Activated naive CD4-positive, alpha-beta T cell treated with anti-CD3 and anti-CD28 coated beads, Interleukin-2, amount 10 ng/mL, durations not matched to agents 7 days and 5 days (primary cell): ENCODE measurements at places on chromosomes 7 and 10.

DNA sequence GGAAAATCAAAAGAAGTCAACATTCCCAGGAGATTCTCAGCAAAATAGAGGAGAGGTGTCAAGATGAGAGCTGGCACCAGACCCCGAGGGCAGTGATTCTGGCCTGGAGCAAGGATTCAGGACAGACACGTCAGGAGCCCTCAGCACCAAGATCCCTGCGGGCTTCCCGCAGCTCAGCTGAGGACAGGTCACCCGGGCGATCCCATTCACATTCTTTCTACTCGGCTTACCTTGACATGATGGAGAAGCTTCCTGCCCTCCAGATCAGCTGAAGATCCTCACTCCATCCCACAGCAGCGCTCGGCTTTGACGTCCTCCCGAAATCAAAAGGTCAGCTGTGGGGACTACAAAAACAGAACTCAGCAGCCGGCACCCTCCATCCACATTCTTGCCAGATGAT, 139.1 kb downstream of the DLG5 start:
- H3K36me3 ChIP-seq: no peaks in the 10 kb centered on the region
- no peaks in the 10 kb centered on the region for H3K4me1 ChIP-seq
- no peak overlapping the region for H3K27ac ChIP-seq

GRCh38 chr10:67770537-67770936, 67.5 kb downstream of the DNAJC12 start:
- H3K27ac ChIP-seq: no peak overlapping the region
- H3K4me3 ChIP-seq: no peak overlapping the region
- H3K36me3 ChIP-seq: no peaks in the 10 kb centered on the region

DNA sequence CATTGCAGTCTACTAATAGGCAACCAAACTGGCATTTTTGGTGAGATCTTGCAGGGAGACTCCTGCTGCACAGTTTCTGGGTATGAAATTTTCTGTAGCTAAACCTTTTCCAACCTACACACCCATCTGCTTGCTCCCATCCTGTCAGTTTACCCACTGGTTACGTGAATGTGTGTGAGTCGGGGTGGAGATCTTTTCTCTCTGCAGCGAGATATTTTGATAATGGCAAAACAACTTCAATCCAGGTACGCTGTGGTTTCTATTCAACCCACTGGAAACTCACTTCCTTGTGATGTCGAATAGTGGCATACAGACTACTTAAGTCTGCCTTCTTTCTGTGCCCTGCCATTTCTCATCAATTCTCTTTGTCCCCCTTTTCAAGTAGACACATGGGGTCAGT, 4.5 kb downstream of the PLEKHA1 start:
- H3K4me1 ChIP-seq: peaks cover 34% of the 10 kb centered on the region
- DNase-seq: no peak
- peaks cover 9% of the 10 kb centered on the region for H3K27me3 ChIP-seq
- H3K4me3 ChIP-seq: no peak overlapping the region

DNA sequence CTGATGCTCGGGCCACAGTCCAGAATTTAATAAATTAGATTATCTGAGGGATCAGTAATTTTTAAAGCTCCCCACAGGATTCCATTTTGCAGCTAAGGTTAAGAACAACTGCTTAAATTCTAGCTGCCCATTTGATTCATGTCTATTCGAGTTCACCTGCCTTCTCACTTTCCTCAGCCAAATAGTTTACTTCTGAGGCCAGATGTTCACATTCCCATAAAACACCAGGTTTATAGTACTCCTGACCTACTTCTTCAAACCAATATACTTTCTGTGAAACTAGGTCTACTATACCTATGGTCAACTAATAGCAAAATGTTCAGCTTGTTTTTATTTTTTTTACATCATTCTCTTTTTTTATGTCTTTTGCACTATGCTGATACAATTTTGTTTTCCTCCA, 86.3 kb downstream of the GPR158 start:
- no peak overlapping the region for H3K27ac ChIP-seq
- H3K27me3 ChIP-seq: no peaks in the 10 kb centered on the region
- H3K36me3 ChIP-seq: no peaks in the 10 kb centered on the region
- no peak for DNase-seq
- H3K4me3 ChIP-seq: no peak overlapping the region

DNA sequence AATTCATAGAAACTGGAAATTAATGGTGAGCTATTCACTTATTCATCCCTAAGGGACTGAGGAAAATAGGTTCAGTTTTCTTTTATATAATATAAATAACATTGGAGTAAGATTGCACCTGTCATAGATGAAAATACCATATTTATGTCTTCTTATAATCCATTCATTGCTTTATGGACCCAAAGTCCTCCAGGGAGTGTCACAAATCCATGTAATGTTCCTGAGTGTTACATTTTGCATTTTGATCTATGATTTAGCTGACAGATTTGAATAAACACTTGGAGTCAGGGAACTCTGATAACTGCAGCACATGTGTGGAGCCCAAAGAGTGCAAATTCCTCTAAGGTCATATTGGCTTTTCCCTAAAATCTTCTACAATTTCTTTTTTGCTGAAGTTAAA, 484.3 kb downstream of the MDFIC start:
- no peak overlapping the region for H3K27ac ChIP-seq
- H3K36me3 ChIP-seq: no peaks in the 10 kb centered on the region
- no peak for DNase-seq
- H3K4me3 ChIP-seq: no peak overlapping the region
- H3K27me3 ChIP-seq: no peaks in the 10 kb centered on the region

DNA sequence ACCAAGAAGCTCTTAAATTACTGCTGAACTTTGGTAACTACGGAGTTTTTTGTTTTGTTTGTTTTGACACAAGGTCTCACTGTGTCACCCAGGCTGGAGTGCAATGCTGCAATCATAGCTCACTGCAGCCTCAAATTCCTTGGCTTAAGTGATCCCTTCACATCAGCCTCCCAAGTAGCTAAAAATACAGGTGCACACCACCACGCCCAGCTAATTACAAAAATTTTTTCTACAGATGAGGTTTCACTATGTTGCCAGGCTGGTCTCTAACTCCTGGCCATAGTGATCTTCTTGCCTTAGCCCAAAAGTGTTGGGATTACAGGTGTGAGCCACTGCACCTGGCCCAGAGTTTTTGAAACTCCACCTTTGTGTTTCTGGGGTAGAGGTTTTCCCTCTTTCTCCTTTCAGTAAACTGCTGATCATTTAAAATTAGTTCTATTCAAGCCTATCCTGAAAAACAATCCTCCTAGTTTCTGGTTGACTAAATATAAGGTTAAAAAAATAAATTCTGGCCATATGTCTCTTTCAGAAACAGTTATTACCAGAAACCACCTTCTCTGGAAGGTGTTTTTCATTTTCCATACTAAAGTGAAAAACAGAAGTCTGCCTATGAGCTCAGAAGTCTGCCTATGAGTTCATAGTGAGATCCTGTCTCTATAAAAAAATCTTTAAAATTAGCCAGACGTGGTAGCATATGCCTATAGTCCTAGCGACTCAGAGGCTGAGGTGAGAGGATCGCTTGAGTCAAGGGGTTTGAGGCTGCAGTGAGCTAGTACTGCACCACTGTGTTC, 63.9 kb downstream of the VOPP1 start:
- DNase-seq: no peak
- H3K27me3 ChIP-seq: no peaks in the 10 kb centered on the region
- no peak overlapping the region for H3K4me3 ChIP-seq
- H3K4me1 ChIP-seq: peaks cover 34% of the 10 kb centered on the region

GRCh38 chr10:111445667-111446066, 368.8 kb downstream of the ADRA2A start:
- H3K4me3 ChIP-seq: no peak overlapping the region
- H3K36me3 ChIP-seq: no peaks in the 10 kb centered on the region
- H3K27me3 ChIP-seq: no peaks in the 10 kb centered on the region
- H3K27ac ChIP-seq: no peak overlapping the region
- H3K4me1 ChIP-seq: no peaks in the 10 kb centered on the region

- DNase-seq: no peak
- no peaks in the 10 kb centered on the region for H3K27me3 ChIP-seq
- no peaks in the 10 kb centered on the region for H3K36me3 ChIP-seq
- no peak overlapping the region for H3K4me3 ChIP-seq
- H3K4me1 ChIP-seq: no peaks in the 10 kb centered on the region
Measured at GRCh38 chr10:58048936-58049335, 218.8 kb downstream of the IPMK start.

GRCh38 chr10:102628451-102628911, 15.8 kb upstream of the TRIM8 start:
- no peak overlapping the region for H3K27ac ChIP-seq
- H3K4me3 ChIP-seq: no peak overlapping the region
- no peak for DNase-seq
- peaks cover 8% of the 10 kb centered on the region for H3K36me3 ChIP-seq
- no peaks in the 10 kb centered on the region for H3K27me3 ChIP-seq
- H3K4me1 ChIP-seq: peaks cover 17% of the 10 kb centered on the region

- H3K4me1 ChIP-seq: no peaks in the 10 kb centered on the region
- DNase-seq: no peak
- H3K4me3 ChIP-seq: no peak overlapping the region
- no peak overlapping the region for H3K27ac ChIP-seq
- no peaks in the 10 kb centered on the region for H3K36me3 ChIP-seq
- no peaks in the 10 kb centered on the region for H3K27me3 ChIP-seq
Measured at GRCh38 chr7:88132725-88133124, 87.1 kb downstream of the SRI start.

DNA sequence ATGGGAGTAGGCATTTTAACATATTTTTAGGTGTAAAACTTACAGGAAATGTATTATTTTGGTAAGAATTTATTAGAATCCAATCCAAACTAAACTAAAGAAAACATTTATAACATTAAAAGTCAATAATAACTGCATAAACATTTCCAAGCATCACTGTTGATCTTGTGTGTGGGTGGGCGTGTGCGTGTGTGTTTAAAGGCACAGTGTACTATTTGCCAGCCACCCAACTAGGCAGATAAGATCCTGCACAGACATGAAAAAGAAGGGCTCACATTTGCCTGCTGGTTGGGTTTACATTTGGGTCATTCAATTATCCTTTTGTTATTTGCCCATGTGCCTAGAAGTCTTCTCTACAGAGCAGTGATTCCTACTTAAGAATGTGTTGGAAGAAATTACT, 31.0 kb upstream of the WNT16 start:
- no peak overlapping the region for H3K27ac ChIP-seq
- DNase-seq: no peak
- H3K4me3 ChIP-seq: no peak overlapping the region
- no peaks in the 10 kb centered on the region for H3K4me1 ChIP-seq
- H3K36me3 ChIP-seq: no peaks in the 10 kb centered on the region

- H3K27ac ChIP-seq: no peak overlapping the region
- DNase-seq: peak; percentile 82
- H3K27me3 ChIP-seq: peaks cover 5% of the 10 kb centered on the region
- no peaks in the 10 kb centered on the region for H3K36me3 ChIP-seq
- H3K4me1 ChIP-seq: peaks cover 13% of the 10 kb centered on the region
Measured at GRCh38 chr7:1086588-1087464, 1.1 kb upstream of the GPER1 start.

GRCh38 chr10:34816501-34817002, 1.5 kb upstream of the PARD3 start:
- H3K27me3 ChIP-seq: peaks cover 71% of the 10 kb centered on the region
- no peak for DNase-seq
- H3K4me1 ChIP-seq: peaks cover 15% of the 10 kb centered on the region

DNA sequence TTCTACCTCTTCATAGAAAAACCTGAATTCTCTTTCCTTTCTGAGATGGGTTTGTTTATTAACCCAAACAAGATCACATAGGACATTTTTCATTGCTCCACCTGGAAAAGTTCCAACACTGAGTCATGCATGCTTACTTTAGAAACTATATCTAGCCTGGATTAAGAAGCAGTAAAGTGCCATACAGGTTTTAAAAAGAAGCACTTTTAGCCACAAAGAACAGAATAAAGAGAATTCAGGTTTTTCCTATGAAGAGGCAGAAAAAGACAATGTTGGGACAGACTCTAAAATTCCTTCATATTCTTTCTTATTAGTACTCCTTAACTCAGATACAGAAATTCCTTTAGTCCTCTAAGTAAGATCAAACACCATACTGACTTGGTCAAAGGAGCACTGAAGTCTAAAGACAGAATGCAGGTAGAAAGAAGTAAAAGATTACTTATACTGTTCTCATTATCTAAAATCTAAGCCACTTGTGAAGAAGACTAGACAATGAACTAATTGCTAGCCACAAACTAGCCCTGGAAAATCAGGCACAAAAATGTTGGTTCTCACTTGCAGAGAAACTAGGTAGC, 241.3 kb downstream of the ANK3 start:
- peaks cover 21% of the 10 kb centered on the region for H3K36me3 ChIP-seq
- H3K4me1 ChIP-seq: no peaks in the 10 kb centered on the region
- no peak for DNase-seq
- H3K27me3 ChIP-seq: no peaks in the 10 kb centered on the region

- no peak overlapping the region for H3K27ac ChIP-seq
- no peaks in the 10 kb centered on the region for H3K27me3 ChIP-seq
- no peak overlapping the region for H3K4me3 ChIP-seq
- no peak for DNase-seq
- H3K4me1 ChIP-seq: no peaks in the 10 kb centered on the region
- H3K36me3 ChIP-seq: no peaks in the 10 kb centered on the region
Measured at GRCh38 chr7:70325509-70326101, 727.3 kb downstream of the AUTS2 start.

- no peaks in the 10 kb centered on the region for H3K27me3 ChIP-seq
- no peaks in the 10 kb centered on the region for H3K36me3 ChIP-seq
- DNase-seq: peak; percentile 22
- H3K4me3 ChIP-seq: no peak overlapping the region
- no peak overlapping the region for H3K27ac ChIP-seq
Measured at GRCh38 chr10:18822156-18822555, 162.9 kb downstream of the ARL5B start.

DNA sequence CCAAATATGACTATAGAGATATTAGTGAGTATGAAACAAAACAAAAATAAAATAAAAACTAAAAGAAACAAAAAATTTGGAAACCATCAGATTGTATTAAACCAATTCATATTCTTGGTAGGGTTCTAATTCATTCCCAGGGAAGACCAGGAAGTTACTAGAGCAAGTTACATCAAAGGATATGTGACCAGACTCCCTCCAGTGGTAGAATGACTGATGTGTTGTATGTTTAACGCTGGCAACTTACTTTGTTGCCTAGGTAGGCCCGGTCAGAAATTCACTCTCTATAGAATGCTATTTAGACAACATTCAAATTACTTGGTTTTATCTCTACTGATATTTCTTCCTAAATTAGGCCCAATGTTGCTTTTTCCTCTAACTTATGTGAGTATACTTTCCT, 5.2 kb downstream of the PHYHIPL start:
- no peak overlapping the region for H3K4me3 ChIP-seq
- H3K27me3 ChIP-seq: peaks cover 10% of the 10 kb centered on the region
- no peak for DNase-seq
- no peak overlapping the region for H3K27ac ChIP-seq
- peaks cover 5% of the 10 kb centered on the region for H3K4me1 ChIP-seq

GRCh38 chr10:125337510-125337909, 177.1 kb upstream of the CTBP2 start:
- no peaks in the 10 kb centered on the region for H3K27me3 ChIP-seq
- H3K4me1 ChIP-seq: no peaks in the 10 kb centered on the region
- no peaks in the 10 kb centered on the region for H3K36me3 ChIP-seq
- H3K4me3 ChIP-seq: no peak overlapping the region
